ENCODE measurements at places on chromosomes 12 and 14.

GRCh38 chr14:64550621-64551333 is 1.0 kb downstream of the PPP1R36 start:
- no peak for DNase-seq

GRCh38 chr12:112992541-112993398 is 14.5 kb downstream of the OAS2 start:
- peak; percentile 70 for DNase-seq

DNA sequence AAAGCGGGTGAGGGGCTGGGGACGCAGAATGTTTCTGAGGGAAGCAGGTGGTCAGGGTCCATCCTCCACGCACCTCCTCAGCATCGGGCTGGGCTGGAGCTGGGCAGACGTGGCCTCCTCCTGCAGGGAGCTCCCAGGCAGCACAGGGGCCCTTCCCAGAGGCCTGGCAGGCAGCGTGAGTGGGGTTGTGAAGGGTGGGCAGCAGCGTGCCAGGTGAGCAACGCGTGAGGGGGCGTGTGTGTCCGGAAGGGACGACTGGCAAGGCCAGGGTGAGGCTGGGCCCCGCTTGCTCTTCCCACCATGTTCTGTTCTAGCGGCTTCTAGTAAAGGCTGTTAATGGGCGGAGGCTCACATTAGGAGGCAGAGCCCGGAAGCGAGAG is 17.1 kb downstream of the ANKRD9 start:
- DNase-seq, result no peak

DNA sequence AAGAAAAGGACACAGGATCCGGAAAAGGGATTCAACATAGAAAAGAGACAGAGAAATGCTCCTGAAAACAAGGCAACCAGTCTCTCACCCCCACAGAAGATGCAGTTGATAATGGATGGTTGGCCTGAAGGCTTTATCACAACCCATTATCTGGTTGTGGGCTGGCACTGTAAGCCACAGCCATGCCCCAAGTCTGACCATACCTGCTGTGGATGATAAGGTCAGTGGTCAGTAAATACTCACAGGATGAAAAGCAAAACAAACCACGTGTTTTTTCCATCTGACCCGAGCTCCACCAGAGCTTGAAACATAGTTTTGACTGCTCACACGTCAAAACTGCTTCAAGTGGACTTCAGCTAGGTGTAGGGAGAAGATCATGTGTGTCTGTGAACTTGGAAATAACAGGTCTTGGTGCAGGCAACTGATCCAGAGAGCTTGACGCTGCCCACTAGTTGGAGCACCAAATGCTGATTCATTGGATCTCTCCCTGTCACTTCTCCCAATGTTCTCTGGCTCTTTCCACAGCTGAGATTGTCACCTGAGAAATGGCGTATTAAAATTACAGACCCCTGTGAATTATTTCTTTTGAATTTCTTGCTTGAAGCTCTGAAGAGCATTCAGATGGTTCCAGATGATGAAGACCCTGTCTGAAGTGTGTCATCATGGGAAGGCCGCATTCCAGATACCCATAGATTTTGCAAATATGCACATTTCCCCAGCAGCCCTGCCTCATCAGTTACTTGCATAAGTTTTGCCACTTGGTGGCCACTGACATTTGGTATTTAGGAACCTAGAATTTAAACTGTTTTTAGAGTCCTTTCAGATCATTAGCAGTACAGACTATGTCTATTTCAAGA is 8.5 kb downstream of the TMEM233 start:
- no peak for DNase-seq

- DNase-seq, result no peak
These were observed 32.6 kb downstream of the NUAK1 start for GRCh38 chr12:106106061-106106566.

All from stimulated activated CD4-positive, alpha-beta T cell treated with anti-CD3 and anti-CD28 coated beads, Interleukin-2, amount 100 ng/mL, for 48 hours (primary cell).